ENCODE measurements at places on chromosomes 1 and 21.

- DNase-seq, result no peak
These were observed 15.1 kb upstream of the CRB1 start for GRCh38 chr1:197252973-197253372.

GRCh38 chr1:100866041-100866900 lies 28.4 kb downstream of the EXTL2 start:
- DNase-seq, result peak; percentile 57

DNA sequence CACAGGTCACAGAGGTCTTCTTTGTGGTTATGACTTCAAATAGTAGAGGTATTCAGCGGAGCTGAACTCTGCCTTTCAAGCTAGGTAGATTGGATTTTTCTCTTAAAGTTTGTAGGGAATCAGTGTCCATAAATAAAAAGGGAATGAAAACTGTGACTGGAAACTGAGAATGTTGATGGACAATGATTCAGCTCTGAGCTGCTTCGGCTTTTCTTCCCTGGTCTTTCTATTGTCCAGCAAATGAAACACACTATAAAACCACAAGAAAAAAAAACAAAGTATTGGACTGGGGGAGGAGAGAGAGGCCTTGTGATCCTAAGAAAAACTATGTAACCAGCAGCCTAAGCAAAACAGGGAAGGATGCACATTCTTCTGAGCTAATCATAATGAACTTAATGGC lies 11.1 kb downstream of the TNNI3K start:
- DNase-seq, result peak; percentile 25

GRCh38 chr1:106524631-106525030 lies 531.8 kb upstream of the PRMT6 start:
- DNase-seq, result no peak

- no peak for DNase-seq
These were observed 2.7 kb downstream of the PSMG1 start for GRCh38 chr21:39180429-39181019.

GRCh38 chr1:31467005-31467674 lies 54.1 kb downstream of the SERINC2 start:
- no peak for DNase-seq

DNA sequence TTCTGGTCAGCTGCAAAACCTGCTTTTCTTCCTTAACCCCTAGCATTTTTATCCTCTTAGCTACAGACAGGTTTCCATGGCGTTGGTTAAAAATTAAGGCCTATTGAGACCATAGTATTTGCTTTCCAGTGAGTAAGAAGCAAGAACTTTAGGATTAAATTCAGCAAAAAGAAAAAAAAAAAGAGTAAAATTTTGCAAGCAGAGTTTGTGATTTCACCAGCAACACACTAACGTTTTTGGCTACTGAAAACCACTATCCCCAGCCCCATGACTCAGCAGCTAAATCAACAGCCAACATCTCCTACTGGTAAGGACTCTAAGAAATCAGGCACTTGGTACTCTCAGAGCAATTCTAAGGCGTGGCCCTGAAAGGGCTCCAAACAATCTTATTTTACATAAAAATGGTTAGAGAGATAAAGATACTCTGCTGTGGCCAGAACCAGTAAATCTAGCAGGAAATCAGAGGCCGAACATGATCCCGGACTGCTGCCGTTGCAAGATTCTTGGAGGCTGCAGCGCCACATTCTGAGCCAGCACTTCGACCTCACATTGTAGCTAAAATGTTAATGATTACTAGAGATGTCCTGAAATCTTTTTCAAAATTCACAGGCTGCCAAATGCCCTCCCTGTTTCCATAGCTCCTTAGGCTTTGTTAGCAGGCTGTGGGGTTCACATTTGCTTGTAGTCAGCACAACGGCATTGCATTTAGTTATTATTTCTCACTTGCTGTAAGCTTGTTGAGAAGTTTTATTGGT lies 1.6 kb upstream of the ENO1 start:
- DNase-seq, result peak; percentile 78

DNA sequence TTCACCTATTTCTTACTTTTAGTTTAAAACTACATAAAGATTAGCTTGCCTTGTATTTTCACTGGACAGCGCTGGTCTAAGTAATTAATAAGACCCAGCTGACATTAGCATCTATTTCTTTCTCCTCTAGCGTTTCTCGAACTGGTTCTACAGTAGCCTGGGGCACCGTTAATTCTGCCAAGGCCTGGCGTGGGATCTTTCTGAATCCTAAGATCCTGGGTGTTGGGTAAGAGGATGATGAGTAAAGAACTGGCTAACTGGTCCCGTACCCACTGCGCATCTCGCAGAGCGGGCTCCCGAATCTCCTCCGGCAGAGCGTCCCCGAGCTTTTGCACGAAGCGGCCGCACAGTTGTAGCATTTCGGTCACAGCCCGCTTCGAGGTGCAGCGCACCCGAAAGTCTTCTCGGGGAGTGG lies 309 bp downstream of the NSL1 start:
- DNase-seq, result peak; percentile 71

DNA sequence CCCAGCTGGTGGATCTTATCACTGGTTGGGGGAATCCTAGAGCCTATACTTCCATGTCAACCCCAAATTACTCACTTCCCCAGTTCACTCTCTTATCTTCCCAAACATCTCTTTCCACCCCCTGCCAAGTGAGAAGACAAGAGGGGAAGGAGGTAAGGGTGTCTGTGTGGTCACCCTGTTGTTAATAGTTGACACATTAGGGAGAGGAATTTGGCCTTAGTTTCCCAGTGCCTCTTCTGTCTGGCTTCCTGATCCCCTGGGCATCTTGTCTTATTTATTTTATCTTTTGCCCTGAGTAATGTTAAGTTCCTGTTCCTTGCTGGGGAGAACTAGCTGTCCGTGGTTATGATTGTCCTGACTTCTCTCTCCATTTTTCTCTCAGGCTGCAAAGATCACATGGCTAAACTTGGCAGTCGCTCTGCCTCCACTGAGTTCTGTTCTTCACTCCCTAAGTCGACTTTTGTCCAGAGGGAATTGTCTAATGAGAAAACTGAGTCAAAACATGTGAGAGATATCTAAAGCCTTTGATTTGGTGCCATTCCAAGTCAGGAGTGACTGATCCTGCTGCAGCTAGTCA lies 157.1 kb upstream of the SYT6 start:
- DNase-seq, result peak; percentile 12

- DNase-seq, result no peak
These were observed 49.2 kb upstream of the NFASC start for GRCh38 chr1:204821476-204821875.

DNA sequence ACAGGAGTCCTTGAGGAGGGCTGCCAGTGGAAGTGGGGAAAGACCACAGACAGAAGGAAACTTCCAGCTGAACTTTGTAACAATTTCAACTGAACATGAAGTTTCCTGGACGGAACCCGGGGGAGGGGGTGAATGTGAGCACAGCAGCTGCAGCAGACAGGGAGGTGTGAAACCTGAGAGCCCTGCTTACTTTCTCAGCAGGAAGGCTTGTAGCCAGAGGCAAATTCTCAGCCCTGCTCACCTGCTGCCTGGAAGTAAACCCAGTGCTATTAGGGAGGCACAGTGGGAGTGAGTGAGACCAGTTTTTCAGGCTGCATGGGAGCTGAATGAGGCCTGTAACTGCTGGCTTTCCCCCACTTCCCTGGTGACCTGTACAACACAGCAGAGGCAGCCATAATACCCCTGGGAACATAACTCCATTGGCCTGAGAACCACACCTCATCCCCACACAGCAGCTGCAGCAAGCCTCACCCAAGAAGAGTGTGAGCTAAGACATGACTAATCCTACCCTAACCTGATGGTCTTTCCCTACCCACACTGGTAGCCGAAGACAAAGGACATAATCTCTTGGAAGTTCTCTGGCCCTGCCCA lies 9.6 kb upstream of the SPRR2F start:
- no peak for DNase-seq

DNA sequence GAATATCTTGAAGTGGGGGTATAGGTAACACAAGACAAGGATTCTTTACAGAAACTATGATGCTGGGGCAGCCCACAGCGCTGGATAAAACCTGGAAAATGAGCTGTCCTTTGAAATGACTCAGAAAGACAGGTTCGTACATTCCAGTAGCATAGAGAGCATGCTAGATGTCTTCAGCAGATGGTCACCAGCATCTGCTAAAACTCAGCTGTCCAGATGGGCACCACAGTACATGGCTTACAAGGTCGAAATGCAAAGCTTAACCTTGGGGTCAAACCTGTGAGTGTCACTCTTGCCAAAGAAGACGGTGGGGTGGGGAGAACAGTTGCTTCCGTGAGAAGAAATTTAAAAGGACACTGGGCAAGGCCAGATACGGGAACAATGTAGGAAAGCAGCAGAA lies 41.3 kb upstream of the TRIM45 start:
- no peak for DNase-seq

DNA sequence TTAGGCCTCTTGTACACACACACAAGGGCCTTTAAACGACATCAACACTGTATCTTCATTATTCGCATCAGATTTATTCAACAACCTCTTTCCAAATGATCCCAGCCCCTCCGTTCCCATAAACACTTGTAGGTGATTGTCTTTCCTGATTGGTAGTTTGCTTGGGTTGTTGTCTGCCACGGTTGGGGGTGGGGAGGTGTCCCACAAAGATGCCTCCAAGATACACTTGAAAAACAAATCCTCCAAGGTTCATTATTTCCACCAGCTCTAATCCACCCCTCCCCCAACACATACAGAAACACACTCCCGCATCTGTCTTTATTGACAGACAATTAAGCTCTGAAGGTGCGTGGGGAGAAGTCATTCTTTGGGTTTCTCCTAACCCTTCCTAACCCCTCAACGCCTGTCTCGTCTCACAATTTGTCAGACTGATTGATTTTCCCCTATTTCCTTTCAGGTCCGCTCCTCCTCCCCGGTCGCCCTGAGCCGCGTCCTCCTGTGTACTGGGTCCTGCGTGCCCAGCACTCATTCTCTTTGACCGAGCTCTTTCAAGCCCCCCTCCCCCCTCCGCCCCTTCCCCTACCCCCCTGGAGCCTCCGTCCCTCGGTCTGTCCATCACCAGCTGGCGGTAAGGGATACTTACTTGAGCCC lies 1.4 kb downstream of the WDR26 start:
- DNase-seq, result no peak

- DNase-seq, result no peak
These were observed 25.5 kb downstream of the SLC2A1 start for GRCh38 chr1:42933060-42933586.

DNA sequence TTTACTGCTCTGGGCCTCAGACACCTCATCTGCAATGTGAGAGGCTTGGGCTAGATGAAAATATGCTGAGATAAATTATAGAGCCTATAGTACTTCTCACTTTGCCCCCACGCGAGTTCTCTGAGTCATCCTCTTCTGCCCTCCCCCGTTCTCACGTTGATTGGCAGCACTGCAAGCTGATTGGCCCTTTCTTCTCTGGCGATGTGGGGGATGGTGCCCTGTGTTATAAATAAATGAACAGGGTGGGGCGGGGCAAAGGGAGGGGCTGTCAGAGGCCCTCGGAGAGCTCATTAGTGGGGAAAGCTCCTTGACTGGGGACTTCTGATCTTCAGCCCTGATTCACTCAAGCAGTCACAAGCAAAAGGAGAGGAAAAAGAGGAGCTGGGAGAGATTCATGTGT lies 64.3 kb upstream of the ZC3H12A start:
- DNase-seq, result no peak

- peak; percentile 97 for DNase-seq
These were observed 23.1 kb upstream of the CNN3 start for GRCh38 chr1:94949681-94950661.

GRCh38 chr1:55531644-55532043 lies 316.5 kb upstream of the USP24 start:
- DNase-seq, result no peak

DNA sequence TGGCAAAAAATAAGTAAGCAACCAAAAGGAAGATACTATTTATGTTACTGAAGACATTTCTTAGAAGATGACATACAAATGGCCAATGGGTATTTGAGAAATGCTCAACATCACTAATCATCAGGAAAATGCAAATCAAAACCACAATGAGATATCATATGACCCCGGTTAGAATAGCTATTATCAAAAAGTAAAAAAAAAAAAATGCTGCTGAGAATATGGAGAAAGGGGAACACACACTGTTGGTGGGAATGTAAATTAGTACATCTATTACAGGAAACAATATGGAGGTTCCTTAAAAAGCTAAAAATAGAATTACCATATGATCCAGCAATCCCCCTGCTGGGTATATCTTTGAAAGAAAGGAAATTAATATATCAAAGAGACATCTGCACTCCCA lies 34.3 kb upstream of the CREG1 start:
- DNase-seq, result no peak

GRCh38 chr1:3620708-3621107 lies 4.1 kb upstream of the TPRG1L start:
- DNase-seq, result no peak

- DNase-seq, result peak; percentile 43
These were observed at the start of gene ATPAF1 for GRCh38 chr1:46667782-46668760. Gene ATPAF1 (minus strand): TSS chr1:46668364. CDS start chr1:46668322, 42 bp downstream.

- no peak for DNase-seq
These were observed 24.9 kb downstream of the CNIH3 start for GRCh38 chr1:224641030-224641429.

GRCh38 chr1:75034376-75034775 lies 99.8 kb upstream of the LHX8 start:
- peak; percentile 1 for DNase-seq

DNA sequence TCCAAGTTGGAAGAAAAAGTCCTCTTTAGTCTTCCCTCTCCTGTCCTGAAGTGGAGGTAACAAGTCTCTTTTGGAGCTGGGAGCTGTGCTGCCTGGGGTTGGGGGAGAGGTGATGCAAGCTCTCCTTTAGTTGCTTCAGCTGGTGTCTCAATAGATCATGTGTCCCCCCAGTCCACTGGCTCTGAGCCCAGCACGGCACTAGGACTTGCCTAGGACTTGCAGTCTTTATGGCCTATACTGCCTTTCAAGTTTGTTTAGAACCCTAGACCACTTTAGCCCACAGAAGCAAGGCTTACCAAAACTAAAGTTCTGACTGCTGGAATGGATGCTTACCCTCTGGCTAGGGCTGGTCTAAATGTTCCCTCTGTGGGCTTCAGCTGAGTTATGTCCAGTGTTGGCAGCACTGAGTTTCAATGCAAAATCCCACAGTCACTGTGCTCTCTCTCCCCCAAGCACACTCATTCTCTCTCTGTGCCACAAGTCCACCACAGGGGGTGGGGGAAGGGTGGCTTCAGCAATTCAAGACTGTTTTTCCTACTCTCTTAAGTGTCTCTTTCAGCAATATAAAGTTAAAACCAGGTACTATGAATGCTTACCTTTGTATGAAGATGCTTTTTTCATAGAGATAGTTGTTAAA lies 185.0 kb downstream of the DNAH14 start:
- DNase-seq, result no peak

GRCh38 chr1:183349201-183349711 lies 68.9 kb downstream of the NMNAT2 start:
- no peak for DNase-seq

DNA sequence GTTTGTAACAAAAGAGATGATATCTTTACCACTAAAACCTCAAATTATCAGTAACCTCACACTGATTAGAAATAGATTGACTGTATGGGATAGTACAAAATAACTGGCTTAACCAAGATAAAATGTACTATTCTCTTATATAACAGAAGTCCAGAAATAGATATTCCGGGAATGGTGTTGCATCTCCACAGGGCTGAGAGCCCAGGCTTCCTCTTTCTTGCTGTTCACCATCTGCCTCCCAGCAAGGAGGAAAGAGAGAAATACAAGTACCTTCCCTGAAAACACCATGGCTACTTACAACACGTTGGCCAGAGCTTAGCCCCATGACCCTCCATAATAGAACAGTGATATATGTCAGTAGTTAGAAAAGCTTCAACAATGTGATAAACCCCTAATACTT lies 47.0 kb upstream of the KCNK1 start:
- DNase-seq, result no peak
